ENCODE measurements at places on chromosomes 3 and 15. TPM values are rescaled to one million over a fixed set of nuclear protein-coding genes. Genes with fewer than 3 reads are reported as not detected.

C2CD4A gene
- total RNA-seq, result not detected

ARHGEF26 gene
- total RNA-seq, result 11.9 TPM

COL6A5 gene
- not detected for total RNA-seq

LNP1 gene
- total RNA-seq, result 10.0 TPM

MRPS22 gene
- total RNA-seq, result 53.2 TPM

SKOR1 gene
- total RNA-seq, result 0.63 TPM

RBMS3 gene
- total RNA-seq, result 11.6 TPM

RTP1 gene
- total RNA-seq, result 0.31 TPM

SPATA12 gene
- total RNA-seq, result not detected

SEMA4B gene
- 70.7 TPM for total RNA-seq

PARP15 gene
- under 0.01 TPM for total RNA-seq

FAM81A gene
- total RNA-seq, result 58.2 TPM

LRTM1 gene
- not detected for total RNA-seq

CALML4 gene
- total RNA-seq, result 8.1 TPM

DAPK2 gene
- 7.2 TPM for total RNA-seq

ANKDD1A gene
- total RNA-seq, result 27.2 TPM

FBLN2 gene
- total RNA-seq, result 4.1 TPM

SH2D7 gene
- not detected for total RNA-seq

RASGRP1 gene
- 31.0 TPM for total RNA-seq

ULK4 gene
- 30.0 TPM for total RNA-seq

DUOX1 gene
- total RNA-seq, result not detected

All from parietal lobe (tissue), 2 donors.